Caco-2 (cell line): ENCODE measurements at places on chromosomes 16 and 17.
A peak's percentile ranks its signal among the peaks of the same experiment; 100 is the strongest.

DNA sequence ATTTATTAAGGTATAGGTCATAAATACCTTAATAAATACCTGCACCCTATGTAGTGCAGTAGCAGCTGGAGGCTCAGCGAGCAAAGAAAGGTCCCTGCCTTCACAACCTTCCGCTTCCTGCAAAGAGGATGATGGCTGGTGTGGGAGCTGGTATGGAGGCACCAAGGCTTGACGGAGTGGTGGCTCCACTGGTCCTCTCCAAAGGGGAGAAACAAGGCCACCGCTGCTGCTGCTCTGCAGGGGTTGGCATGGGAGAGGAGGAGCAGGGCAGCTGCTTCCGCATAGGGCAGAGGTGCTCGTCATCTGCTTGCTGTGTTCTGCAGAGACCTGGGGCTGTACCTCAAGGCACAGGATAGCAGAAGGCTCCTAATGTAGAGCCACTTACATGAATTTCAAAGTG lies 52.8 kb downstream of the NDEL1 start:
- no peak for DNase-seq

- no peak for DNase-seq
These were observed 28.4 kb downstream of the PLXDC1 start for GRCh38 chr17:39122991-39123390.

- DNase-seq = no peak
These were observed 128.7 kb upstream of the ZFHX3 start for GRCh38 chr16:73176577-73177013.

GRCh38 chr16:11613381-11614303 lies 26.9 kb upstream of the LITAF start:
- no peak for DNase-seq

- peak; percentile 59 for DNase-seq
These were observed 7.5 kb upstream of the EDC4 start for GRCh38 chr16:67865318-67865717.

GRCh38 chr17:28334171-28334570 lies 1.1 kb downstream of the IFT20 start:
- no peak for DNase-seq

- no peak for DNase-seq
These were observed 50.5 kb downstream of the EPN2 start for GRCh38 chr17:19287651-19288050.

DNA sequence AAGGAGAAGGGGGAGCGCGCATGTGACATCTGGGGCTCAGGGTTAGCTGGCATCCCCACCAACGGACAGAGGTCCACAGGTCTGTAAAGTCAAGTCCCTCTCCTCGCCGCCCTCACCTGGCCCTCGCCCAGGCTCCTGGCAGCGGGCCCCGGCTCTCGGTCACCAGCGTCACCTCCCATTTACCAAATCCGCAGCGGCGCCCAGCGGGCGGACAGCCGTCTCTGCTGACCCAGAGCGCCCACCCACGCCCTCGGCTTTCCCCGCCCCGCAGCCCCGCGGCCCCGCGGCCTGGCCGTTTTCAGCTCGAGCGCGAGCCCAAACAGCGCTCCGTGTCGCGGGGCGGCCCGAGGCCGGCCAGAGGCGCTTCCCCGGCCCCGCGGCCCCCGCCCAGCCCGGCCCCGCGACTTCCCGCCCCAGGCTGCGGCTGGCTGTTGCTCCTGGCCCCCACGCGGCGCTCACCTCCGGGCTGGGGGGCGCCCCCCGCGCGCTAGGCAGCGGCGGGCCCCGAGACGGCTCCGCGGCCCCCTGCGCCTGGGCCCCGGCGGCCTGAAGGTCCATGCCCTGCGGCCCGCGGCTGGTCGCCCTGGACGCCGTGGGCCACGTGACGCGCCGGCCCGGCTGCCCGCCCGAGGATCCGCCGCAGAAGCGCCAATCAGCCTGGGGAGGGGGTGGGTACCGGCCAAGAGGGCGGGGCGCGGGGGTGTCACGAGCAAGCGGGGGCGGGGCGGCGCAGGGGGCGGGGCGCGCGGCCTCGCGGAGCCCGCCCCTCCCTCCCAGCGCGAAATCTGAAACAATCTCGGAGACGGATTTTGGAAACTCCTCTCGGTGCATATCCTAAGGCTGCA lies at the start of gene COPRS:
Gene COPRS (minus strand): TSS at position 603 of the 845 bp plus-strand sequence. CDS start 45 bp downstream, at position 558.
- DNase-seq = peak; percentile 93

- DNase-seq = no peak
These were observed 61.8 kb downstream of the KSR1 start for GRCh38 chr17:27518048-27518447.

- no peak for DNase-seq
These were observed 22.5 kb upstream of the RASL10B start for GRCh38 chr17:35708951-35709350.

GRCh38 chr16:52453644-52454043 lies 93.3 kb downstream of the TOX3 start:
- DNase-seq = no peak

- DNase-seq = no peak
These were observed 21.2 kb downstream of the CARHSP1 start for GRCh38 chr16:8847623-8848022.
